Stimulated activated naive B cell treated with anti-CD40 and anti-IgM and Interleukin-4, amounts not matched to agents 10 μg/mL and 1 μg/mL and 100 μg/mL, for 72 hours (primary cell): ENCODE measurements at places on chromosomes 5 and 9.

- DNase-seq, result no peak
Measured at GRCh38 chr9:69719983-69720382, 39.8 kb downstream of the PTAR1 start.

- no peak for DNase-seq
Measured at GRCh38 chr9:134618833-134619447, 22.7 kb upstream of the COL5A1 start.

- DNase-seq, result no peak
Measured at GRCh38 chr9:79616971-79617370, 45.2 kb downstream of the TLE4 start.

DNA sequence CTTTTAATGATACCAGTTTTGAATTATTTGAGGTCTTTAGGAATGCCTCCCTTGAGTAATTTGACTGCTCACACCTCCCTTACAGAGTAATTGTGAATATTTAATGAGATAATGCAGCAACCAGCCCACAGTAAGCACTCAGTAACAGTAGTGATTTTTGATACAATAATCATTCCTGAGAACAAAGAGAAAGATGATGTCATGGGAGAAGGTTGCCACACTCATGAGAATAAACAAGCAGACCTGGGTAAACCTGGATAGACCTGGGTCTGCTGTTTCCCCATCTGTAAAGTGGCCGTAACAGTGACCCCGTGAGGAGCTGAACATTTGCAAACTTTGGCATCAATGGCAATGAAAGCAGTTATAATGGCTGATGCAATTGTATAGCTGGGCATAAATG lies 4.2 kb downstream of the C1QTNF2 start:
- DNase-seq, result no peak

DNA sequence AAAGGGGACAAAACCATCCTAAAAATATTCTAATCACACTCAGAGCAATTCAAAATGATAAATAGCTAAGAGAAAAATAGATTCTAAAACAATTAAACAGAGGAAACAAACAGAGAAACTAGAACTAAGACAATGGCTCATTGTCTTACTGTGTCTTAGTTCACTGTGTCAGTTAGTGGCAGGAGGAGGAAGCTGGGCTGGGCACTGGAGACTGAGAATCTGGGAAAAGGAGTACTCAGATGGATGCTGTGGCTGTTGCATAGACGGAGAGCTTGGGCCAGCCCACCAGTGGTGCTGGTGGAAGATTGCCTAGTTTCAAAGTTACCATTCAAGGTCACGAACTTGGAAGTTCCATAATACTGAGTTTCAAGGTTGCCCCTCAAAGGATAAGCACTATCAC lies 94.7 kb upstream of the IFNK start:
- no peak for DNase-seq

DNA sequence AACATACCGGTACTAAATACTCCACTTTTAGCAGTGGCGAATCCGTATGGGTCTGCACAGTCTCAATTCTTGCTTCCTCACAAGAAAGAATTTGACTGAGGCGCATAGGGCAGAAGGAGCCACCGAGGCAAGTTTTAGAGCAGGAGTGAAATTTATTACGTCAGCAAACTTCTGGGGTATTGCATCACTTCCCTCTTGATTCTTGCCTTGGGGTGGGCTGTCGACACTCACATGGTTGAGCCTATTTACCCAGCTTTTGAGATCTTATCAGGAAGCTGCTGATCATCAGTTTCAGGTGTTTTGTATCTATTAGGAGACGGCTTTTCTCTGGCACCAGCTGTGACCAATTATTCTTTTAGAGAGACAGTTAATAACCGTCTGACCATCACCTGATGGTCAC lies 111.5 kb upstream of the CCNH start:
- DNase-seq, result no peak

DNA sequence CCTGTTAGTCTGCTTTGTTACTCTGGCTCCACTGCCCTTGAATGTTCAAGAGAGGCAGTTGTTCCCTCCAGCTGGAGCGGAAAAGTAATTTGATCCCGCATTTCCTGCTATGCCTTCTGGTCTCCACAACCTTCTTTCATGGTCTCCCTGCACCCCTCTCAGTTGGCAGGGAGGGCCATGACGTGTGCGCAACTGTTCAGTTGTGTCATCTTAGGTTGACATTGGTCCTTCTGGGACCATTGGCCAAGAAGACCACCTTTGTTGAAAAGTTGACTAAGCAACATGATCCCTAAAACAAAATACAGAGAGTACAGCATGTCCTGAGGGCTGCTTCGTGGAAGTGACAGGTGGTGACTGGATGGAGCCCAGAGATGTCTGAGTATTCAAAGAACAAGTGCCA lies 192.5 kb upstream of the TUT7 start:
- no peak for DNase-seq
